Stimulated activated CD8-positive, alpha-beta memory T cell treated with anti-CD3 and anti-CD28 coated beads, Interleukin-12 subunit alpha, Interleukin-12 subunit beta, amount 100 ng/mL, for 1 hour (primary cell): ENCODE measurements at places on chromosomes 2 and 18.

- DNase-seq = no peak
Measured at GRCh38 chr2:200300638-200301314, 5.7 kb upstream of the SPATS2L start.

DNA sequence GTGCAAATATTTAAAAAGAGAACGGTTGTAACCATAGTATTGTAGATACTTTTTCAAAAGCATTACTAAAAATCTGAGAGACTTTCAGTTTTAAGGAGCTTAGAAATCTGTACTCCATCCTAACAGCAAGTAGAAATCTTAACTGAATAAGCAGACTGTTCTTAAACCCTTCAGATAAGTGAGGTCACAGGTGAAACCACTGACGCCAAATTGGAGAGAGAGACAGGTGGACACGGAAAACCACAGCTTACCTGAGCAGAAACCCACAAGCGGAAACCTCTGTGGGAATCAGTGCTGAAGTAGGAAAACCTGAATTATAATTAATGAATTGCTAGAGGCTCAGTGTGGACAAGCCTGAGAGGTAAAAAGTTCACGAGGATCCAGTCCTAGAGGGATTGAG is 959.4 kb upstream of the CELF4 start:
- no peak for DNase-seq

GRCh38 chr18:68897286-68897685 is 99.4 kb downstream of the CCDC102B start:
- no peak for DNase-seq

GRCh38 chr2:112242384-112242783 is 12.5 kb downstream of the ZC3H8 start:
- no peak for DNase-seq

DNA sequence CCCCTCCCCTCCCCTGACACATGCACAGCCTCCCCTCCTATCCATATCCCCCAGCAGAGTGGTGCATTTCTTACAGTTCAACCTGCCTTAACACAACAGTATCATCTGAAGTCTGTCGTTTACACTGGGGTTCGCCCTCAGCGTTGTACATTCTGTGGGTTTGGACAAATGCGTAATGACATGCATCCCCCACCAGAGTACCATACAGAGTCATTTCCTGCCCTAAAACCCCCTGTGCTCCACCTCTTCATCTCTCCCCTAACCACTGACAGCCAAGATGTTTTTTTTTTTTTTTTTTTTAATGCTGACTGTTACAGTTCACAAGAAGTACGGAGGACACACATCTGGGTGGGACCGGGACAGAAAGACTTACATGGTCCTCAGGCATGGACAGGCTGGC is 22.6 kb downstream of the POMC start:
- DNase-seq = no peak

- no peak for DNase-seq
Measured at GRCh38 chr2:101518578-101519492, 43.9 kb upstream of the RFX8 start.

- no peak for DNase-seq
Measured at GRCh38 chr2:198191651-198192050, 387.3 kb downstream of the PLCL1 start.

DNA sequence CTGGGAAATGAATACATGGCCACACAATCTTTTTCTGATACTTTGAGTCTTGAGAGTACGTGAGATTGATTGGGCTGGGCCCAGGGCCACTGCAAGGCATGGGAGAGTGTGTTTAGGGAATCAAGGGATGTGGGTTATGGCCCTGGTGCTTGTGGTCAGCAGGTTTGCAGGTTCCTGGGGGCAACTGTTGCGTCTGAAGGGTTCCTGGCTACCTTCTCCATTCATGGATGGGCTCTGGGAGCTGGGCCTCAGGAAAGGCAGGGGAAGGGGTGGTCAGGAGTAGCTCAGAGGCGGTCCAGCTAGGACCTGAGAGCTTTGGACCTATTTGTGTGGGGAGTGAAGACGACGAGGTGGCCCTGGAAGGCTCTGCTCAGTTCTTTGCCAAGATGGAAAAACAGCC is 8.4 kb upstream of the ZAP70 start:
- DNase-seq = no peak

DNA sequence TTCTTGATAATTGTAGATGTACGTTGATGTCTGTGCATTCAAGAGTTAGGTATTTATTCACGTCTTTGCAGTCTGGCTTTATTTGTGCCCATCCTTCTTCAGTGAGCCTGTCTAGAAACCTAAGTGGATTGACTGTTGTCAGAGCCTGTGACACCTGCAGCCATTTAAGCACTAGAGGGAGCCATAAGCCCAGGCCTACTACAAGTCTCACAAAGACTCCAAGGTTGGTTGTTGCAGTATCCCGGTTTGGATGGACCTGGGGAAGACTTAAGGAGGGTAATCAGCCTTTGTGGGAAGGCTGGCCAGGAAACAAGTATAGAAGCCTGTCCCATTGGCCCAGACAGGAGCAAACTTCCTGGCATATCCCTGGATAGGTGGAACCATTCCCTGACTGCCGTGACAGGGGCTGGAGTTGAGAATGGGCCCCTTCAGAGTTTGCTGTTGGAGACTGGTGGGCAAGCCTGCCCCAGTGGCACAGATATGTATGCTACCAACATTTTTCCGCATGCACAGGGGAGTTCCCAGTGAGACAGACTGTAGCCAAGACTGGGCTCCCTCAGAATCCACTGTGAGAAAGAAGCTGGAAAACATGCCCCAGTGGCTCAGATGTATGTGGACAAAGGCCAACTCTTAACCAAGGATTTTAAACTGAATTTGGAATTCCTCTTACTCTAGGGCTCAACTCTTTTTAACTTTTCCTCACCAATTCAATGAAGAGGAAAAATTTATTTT is 9.3 kb upstream of the LRRC30 start:
- DNase-seq = no peak

DNA sequence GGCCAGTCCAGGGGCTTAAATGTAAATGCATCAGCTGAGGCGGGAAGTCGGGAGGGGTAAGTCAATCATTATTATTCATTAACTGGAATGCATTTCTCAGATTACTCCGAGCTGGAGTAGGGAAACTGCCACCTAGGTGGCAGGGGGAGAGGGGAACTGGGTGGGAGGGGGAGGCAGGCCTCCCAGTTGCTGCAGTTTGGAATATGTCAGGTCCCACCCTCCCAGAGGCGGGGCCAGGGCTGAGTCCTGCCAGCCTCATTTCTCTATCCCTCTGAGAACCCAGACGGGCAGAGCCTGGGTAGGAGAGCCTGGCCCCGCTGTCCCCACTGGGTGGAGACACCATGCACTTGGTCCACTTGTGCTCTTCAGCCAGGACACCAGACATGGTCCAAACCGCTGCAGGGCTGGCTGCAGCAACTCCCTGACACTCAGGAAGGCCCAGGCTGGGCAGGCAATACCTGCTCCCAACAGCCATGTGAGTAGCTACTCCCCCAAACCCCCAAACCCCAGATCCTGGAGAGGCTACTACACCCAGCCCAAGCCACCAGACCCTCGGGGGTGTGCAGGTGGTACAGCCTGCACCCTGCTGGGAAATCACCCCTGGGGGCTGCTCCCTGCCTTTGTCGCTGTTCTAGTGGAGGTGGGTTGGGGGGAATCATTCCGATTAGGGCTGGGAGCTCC is at the start of gene GPBAR1:
Gene GPBAR1, plus strand, starts transcription at position 274 of the 681 bp plus-strand sequence. CDS start 1,710 bp downstream, outside the sequence.
- no peak for DNase-seq

GRCh38 chr18:8959551-8960135 is 142.9 kb upstream of the NDUFV2 start:
- DNase-seq = no peak

DNA sequence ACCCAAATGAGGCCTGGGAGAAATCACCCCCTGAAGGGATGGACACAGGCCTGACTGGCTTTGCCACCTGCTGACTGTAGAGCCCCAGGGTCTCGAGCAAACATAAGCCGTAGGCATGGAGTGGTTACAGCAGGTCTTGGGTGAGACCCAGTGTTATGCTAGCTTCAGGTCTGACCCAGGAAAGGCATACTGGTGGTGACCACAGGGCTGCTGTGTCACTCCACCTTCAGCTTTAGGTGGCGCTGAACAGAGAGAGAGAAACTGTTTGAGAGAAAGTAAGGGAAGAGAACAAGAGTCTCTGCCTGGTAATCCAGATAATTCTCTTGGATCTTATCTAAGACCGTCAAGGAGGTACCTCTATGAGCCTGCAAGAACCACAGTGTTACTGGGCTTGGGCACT is 1544.2 kb upstream of the TMEFF2 start:
- no peak for DNase-seq

GRCh38 chr18:22342625-22343024 is 75.1 kb downstream of the CTAGE1 start:
- no peak for DNase-seq

DNA sequence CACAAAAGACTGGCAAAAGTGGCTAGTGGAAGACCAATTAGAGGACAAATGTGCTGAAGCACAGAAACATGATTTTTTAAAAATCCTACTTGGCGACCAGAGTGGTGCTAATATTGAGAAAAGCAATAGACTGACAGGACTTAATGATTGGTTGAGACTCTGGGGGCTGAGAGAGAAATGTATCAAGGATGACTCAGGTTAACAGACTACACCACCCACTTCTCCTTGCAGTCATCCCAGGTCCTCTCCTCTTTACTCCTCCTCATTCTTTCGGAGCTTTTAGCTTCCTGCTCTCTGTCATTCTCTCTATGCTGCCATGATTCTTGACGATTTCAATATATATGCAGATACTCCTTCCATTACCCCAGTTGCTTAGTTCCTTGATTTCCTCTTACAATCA is 54.6 kb upstream of the CYTIP start:
- no peak for DNase-seq

GRCh38 chr18:28522236-28522635 is 345.3 kb upstream of the CDH2 start:
- no peak for DNase-seq

DNA sequence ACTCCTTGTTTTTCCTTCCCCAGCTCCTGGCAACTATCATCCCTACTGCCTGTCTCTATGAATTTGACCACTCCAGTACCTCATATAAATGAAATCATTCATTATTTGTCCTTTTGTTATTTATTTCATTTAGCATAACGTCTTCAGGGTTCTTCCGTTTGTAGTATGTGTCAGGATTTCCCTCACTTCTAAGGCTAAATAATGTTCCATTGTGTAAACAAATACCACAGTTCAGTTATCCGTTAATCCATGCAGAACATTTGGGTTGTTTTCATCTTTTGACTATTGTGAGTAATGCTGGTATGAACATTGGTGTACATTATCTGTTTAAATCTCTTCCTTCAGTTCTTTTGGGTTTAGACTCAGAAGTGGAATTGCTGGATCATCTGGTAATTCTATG is 18.8 kb downstream of the DYNC2LI1 start:
- no peak for DNase-seq

DNA sequence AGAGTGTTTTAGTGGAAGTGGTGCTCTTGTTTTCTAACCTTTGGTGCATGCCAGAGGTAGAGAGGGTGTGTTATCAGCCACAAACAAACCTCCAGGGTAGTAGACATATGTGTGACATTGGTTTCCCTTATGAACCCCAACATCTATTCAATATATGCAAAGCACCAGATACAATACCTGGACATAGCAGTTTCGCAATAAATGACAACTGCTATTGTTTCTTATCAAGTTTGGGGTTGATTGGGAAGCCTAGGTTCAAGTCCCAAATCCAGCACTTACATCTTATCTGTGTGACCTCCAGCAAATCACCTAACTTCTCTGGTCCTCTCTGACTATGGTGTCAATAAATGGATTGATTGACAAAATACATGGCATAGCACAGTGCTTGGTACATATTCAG is 169.4 kb upstream of the SERPINE2 start:
- no peak for DNase-seq

DNA sequence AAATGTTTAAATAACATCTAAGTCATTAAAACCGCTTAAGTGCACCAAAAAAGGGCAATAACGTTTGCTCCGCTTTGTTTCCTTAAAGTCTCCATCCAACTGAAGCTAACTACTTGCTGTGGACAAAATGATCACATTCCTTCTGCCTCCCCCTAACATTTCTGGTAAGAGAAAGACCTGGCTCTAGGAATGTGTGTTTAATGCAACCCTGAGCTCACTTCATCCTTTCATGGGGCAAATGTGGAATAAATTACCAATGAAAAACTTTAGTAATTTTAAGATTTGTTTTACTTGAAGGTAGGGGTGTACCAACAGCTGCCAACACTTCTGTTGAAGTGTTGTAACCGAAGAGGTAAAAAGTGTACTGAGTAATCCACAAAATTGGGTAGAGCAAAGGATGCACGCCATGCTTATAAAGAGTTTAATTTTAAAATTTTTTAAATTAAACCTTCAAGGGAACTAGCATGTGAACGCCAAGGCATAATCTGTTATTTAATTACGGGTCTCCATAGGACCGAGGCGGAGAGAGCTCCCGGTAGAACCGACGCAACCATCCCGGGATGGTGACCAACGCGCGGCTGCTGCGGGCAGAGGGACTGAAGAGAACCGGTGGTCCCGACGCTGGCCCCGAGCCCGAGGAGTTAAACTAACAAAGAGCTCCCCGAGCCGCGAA is 1.1 kb downstream of the HNRNPLL start:
- no peak for DNase-seq

DNA sequence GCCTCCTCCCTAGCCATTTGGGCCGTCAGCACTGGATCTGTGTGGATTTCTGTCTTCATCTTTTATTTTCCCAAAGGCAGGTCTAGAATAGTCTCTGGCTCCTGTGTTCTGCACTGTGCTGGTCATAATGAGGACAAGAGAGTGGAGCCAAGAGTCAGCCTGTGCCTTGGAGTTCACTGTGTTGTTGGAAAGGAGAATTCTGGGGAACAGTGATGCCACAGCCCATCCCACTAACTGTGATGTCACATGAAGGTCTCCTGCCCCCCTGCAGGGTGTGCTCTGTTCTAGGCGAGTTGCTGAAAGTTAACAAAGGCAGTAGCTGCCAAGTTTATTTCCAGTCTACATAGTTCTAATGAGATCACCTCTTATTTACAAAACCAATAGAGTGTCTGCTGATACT is 248.5 kb downstream of the TPGS2 start:
- DNase-seq = no peak

- no peak for DNase-seq
Measured at GRCh38 chr18:55268628-55269275, 309.5 kb upstream of the CCDC68 start.
